SW 1271 (cell line): ENCODE measurements at places on chromosomes 12 and 14.
A peak's percentile ranks its signal among the peaks of the same experiment; 100 is the strongest.

- no peak for DNase-seq
Observed at GRCh38 chr14:35695647-35696046, 113.4 kb downstream of the RALGAPA1 start.

DNA sequence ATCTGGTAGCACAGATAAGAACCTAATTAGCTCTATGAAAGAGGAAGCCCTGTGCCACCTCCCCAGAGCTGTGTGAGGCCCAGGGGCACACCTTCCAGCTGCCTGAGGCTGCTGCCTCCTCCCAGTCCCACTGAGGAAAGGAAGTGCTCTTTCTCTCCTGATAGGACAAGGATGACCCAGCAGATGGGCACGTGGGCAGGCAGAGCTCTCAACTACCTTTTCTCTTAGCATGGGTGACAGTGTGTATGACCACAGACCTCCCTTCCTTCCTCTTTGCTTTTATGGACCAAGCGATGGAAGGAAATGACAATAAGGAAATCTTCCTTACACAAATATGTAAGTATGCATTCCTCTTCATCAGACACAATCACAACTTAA lies 127.6 kb upstream of the AMIGO2 start:
- no peak for DNase-seq

DNA sequence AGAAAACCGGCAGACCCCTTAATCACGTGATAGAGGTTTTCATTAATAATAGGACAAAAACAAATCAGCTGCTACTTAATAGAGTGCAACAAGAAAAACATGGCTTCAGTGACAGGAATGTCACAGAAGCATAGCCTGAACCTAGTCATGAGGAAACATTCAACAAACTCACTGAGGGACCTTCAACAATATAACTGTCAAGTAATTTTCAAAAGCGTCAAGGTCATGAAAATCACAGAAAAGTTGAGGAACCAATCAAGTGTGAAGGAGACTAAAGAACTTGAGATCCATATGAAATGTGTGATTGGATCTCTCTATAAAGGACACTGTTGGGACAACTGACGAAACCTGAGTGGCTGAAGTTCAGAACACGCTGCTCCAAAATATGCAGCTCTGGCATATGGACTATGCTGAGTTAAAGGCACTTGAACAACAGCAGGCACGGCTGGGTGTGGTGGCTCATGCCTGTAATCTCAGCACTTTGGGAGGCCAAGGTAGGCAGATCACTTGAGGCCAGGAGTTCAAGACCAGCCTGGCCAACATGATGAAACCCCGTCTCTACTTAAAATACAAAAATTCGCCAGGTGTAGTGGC lies 16.3 kb downstream of the NDUFA12 start:
- no peak for DNase-seq

DNA sequence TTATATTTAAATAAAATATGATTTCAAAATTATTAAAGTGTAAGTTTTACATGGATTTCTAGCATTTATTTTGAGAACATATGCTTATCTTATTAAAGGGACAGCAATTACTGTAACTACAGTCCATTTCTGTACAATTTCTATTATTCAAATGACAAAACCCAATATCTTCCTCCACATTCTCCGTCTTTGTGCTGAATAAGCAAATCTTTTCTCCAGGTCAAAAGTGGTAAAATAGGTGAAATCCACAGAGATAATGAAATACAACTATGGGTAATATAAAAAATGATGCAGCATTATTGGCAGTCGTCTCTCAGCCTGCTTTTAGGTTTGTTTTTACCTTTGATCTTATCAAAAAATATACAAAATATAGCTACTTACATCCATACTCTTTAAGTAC lies 79.4 kb upstream of the OTX2 start:
- no peak for DNase-seq

DNA sequence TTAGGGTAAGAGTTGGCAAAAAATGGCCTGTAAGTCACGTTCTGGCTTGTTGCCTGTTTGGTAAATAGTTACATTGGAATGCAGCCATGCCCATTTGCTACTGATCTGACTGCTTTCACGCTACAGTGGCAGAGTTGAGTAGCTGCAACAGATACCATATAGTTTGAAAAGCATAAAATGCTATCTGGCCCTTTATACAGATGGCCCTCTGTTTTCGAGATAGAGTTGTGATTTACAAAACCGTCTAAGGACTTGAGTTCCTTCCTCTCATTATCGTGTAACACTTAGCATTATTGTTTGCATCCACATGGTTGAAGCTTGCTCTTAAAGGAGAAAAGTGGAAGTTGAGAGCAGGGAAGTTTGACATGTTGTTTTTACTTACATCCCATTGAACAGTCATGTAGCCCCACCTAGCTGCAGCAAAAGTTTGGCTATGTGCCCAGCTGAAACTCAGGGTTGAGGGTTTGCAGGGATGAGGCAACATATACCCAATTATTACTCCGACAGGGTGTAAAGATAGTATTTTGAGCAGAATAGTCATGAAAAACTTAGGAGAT lies 11.3 kb upstream of the SCFD1 start:
- no peak for DNase-seq

GRCh38 chr12:93569656-93570551 lies 2.6 kb upstream of the SOCS2 start:
- peak; percentile 68 for DNase-seq

- DNase-seq, result no peak
Observed at GRCh38 chr14:61527325-61528100, 167.8 kb upstream of the HIF1A start.

- DNase-seq, result no peak
Observed at GRCh38 chr12:75959060-75959459, 72.5 kb downstream of the PHLDA1 start.

DNA sequence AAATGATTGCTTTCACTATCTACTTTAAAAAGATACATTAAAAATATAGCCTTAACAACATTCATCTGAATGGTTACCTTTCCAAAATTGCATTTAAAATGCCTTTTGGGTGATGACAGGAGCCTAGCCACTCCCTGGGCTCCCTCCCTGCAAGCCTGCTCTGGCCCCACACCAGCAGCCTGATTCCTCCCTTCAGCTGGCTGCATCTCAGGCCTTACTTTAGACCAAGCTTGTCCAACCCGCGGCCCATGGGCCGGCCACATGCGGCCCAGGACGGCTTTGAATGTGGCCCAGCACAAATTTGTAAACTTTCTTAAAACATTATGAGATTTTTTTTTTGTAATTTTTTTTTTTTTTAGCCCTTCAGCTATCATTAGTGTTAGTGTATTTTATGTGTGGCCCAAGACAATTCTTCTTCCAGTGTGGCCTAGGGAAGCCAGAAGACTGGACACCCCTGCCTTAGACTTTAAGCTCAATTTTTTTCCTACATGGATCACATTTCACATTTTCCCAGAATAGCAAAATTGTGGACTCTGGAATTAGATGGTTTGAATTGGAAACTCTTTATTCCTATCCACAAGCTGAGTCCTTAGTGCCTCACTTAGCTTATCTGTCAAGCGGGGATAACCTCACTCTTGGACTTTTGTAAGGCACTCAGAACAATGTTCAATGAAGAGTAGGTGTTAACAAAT lies 124.4 kb downstream of the MYRFL start:
- no peak for DNase-seq

- DNase-seq, result no peak
Observed at GRCh38 chr12:100201604-100202423, 1.2 kb downstream of the ACTR6 start.

DNA sequence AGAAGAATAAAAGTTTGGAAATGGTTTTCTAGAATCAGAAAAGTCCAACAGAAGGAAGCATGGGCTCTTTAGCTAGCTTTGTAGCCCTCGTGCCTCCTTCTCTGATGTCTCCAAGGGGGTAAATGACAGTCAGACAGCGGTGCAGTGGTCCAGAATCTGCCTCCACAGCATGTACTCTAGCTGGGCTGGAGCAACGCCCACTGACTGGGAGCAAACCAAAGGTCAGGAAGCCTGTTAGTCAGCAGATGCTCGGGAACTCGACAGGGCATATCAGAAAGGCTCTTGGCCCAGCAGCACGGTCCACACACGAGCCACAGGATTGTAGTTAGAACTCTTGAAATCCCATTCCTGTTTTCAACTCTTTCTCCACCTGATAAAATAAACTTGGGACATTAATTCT lies 164.3 kb downstream of the GRIN2B start:
- no peak for DNase-seq

- no peak for DNase-seq
Observed at GRCh38 chr14:100786576-100787219, 39.2 kb upstream of the MEG3 start.

GRCh38 chr12:103964805-103965204 lies 867 bp upstream of the TDG start:
- no peak for DNase-seq

GRCh38 chr12:123115409-123116121 lies 35.3 kb downstream of the PITPNM2 start:
- DNase-seq, result no peak

DNA sequence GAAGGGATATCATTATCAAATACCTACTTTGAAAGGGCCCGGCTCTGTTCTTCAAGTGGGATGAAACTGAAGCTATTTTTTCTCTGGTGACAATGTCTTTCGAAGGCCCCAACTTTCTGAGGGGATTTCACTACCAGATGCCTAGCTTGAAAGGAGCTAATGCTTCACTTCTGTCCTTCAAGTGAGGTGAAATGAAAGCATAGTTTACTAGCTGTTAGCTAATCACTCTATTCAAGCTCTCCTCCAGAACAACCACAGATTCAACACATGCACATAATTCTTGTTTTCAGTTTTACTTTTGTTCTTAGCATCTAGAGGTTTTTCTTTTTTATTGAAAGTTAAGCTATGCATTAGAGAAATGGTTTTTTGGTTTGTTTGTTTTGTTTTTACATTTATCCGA lies 571.4 kb downstream of the NOVA1 start:
- DNase-seq, result no peak

- no peak for DNase-seq
Observed at GRCh38 chr12:96057986-96058553, 22.7 kb upstream of the LTA4H start.

- DNase-seq, result no peak
Observed at GRCh38 chr12:32440120-32440865, 40.9 kb downstream of the FGD4 start.

- DNase-seq, result no peak
Observed at GRCh38 chr14:72876005-72876709, 17.7 kb downstream of the DPF3 start.

DNA sequence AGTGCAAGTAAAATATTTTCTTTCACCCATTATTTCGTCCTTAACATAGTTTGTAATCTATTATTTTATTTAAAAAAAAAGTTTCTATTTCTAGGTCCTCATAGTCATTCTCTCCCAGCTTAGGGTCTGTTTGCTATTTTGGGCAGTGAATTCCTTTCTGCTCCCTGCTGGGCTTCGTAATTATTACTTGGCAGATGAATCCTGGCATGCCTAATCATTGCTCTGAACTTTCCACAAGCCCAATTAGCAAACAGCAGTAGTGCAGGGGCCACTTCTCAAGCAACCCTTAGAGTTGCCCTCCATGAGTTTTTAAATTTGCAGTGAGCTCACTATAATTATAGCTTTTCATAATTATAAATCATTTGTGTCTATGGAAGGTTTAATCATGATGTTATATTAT lies 1378.3 kb upstream of the SEL1L start:
- no peak for DNase-seq

DNA sequence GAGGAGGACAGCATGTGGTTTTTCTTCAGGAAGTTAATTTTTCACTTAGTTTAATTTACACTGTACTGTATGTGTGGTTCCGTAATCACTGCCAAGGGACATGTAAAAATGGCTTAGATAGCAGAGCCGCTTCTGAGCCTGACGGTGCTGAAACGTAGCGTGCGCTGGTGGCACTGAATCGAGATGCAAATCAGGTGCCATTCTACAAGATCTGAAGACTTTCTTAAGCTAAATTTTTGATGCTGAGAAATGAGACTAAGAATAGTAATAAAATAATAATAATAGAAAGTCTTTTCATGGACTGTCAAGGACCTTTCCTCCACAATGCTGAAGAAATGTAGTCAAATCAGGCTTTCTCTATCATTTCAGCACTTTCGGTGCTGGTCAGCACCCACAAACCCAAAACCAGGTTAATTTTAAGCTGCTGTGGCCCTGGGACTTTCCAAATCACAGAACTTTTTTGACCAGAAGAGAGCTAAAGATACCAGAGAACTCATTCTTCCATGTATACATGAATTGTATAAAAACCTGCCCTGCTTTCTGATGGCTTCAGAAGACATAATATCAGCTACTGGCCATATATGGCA lies 183.3 kb upstream of the LMO3 start:
- DNase-seq, result no peak

DNA sequence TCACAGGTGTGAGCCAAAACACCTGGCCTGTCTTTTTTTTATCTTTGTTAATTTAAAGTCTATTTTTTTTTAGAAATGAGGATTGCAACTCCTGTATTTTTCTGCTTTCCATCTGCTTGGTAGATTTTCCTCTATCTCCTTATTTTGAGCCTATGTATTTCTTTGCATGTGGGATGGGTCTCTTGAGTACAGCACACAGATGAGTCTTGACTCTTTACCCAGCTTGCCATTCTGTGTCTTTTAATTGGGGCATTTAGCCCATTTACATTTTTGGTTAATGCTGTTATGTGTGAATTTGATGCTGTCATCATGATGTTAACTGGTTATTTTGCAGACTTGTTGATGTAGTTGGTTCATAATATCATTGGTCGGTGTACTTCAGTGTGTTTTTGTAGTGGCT lies 317.4 kb downstream of the IPO8 start:
- DNase-seq, result no peak

- DNase-seq, result no peak
Observed at GRCh38 chr12:25110260-25110659, 84.7 kb downstream of the DNAI7 start.

- no peak for DNase-seq
Observed at GRCh38 chr12:124660851-124661250, 93.4 kb upstream of the NCOR2 start.

DNA sequence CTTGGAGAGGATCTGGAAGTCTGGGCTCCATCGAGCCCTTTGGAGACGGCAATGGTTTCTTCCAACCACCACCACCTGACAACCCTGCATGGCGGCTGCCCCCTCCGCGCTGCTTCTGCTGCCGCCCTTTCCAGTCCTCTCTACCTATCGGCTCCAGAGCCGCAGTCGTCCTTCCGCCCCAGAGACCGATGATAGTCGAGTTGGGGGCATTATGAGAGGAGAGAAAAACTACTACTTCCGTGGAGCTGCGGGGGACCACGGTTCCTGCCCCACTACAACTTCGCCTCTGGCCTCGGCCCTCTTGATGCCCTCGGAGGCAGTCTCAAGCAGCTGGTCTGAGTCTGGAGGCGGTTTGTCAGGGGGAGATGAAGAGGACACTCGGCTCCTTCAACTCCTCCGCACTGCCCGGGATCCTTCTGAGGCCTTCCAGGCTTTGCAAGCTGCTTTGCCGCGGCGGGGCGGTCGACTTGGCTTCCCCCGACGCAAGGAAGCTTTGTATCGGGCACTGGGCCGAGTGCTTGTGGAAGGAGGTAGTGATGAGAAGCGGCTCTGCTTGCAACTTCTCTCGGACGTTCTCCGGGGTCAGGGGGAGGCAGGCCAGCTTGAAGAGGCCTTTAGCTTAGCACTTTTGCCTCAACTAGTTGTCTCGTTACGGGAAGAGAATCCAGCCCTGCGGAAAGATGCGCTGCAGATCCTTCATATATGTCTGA lies 499 bp downstream of the TOGARAM1 start:
- peak; percentile 79 for DNase-seq

- no peak for DNase-seq
Observed at GRCh38 chr14:61417883-61418455, 96.6 kb downstream of the PRKCH start.

- DNase-seq, result peak; percentile 24
Observed at GRCh38 chr12:51592034-51592705, 1.1 kb downstream of the SCN8A start.
